ENCODE measurements at places on chromosomes 12 and 14.

GRCh38 chr12:15829949-15830348 lies 40.8 kb upstream of the EPS8 start:
- DNase-seq, result no peak

- no peak for DNase-seq
These were observed 28.0 kb upstream of the GXYLT1 start for GRCh38 chr12:42172441-42173210.

DNA sequence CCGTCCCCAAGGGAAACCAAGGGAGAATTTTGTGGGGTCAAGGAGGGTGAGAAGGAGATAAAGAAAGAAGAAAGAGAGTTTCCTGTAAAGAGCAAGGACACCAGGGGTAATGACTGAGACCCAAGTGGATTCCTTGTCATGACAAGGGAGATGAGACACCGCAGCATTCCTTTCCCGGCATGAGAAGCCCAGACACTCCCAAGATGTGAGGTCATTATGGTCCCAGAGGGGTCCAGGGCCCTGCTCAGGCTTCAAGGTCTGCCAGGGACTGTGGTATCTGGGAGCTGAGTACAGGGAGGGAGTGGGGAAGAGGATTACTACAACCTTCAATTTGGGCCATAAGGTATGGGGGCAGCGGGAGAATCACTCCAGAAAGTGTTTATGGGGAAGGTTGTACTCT lies 58.1 kb downstream of the SPTB start:
- no peak for DNase-seq

DNA sequence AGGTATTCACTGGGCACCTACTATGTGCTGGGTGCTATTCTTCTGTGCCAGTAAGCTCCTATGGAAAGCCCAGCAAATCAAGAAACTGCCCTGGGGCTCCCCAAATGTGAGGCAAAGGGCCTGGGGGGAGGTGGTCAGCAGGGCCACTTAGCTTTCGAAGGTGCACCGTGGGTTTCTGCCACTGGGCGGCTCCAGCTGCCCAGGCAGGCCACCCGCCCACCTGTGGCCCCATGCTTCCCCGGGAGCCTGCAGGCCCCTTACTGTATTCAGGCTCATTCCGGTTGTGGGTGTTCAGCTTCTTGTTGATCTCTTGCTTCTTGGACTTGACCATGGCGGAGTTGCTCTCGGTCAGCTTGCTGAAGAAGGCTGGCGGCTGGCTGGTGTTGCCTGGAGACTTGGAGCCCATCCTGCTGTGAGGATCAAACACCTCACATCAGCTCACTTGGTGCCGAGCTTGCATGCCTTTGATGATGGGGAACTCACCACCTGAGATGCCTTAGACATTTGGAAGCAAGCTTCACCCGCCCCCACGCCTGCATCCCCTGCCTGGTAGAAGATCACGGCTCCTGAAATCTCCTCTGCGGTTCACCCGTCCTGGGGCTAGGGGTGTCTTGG lies 37.3 kb downstream of the RFLNA start:
- DNase-seq, result no peak

DNA sequence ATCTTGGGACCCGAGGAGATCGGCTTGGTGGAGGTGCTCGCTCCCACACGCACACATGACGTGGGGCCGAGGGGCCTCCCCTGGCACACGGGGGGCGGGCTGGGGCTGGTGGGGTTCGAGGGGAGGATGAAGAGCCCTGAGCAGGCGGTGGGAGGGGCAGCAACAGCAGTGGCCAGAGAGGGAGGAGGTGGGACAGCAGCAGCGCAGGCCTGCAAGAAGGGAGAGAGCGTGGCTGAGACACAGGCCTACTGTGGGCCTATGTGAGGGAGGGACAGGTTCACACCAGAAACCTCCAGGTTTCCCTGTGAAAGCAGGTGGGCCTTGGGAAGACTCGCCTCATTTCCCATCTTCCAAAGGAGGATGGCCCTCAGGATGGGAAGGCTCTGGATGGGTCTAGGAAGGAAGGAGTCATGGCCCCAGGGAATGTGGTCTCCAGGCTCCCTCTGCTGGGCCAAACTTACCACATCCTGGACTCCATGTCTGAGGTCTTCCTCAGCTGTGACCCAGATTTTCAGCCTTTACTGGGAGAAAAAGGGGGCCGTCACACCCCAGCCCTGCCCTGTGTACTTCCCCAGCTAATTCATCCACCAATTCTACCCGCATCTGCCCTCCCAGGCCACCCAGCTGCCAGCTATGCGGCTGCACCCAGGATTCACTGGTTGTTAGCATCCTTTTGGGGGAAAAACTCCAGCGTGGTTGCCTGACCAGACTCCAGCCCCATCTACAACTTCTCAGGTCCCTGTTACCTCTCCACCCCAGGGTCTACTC lies 2.8 kb downstream of the PIANP start:
- DNase-seq, result no peak

DNA sequence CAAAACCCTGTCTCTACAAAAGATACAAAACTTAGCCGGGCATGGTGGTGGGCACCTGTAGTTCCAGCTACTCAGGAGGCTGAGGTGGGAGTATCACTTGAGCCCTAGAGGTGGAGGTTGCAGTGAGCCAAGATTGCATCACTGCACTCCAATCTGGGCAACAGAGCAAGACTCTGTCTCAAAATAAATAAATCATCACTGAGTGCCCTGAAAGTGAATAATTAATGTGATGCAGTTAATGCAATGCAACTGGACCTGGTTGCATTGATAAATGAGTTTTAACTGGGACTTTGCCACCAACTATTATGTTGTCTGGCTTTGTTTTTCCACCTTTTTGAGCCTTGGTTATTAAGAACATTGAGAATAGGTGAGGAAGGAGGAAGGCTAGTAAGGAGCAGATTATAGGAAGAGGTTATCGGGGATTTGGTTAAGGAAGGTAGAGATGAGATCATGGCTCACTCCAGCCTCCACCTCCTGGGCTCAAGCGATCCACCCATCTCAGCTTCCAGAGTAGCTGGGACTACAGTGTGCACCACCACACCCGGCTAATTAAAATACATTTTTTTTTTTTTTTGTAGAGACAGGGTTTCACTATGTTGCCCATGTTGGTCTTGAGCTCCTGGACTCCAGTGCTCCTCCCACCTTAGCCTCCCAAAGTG lies 8.0 kb downstream of the BORCS5 start:
- DNase-seq, result no peak

DNA sequence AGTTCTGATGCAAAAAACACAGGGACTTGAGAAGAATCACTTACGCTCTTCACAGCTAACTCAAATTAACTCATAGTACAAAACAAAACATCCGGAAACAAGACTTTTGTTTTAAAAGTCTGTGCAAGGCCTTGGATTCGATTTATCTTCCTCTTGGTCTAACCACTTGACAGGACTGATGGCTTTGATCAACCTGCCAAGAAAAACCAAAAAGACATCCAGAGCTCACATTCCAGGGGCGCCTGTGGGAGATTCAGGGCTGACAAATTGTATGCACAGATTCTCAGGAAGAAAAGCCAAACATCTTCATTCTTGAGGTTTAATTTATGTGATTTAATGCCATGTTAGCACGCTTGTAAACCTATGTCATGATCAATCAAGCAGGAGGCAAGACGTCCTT lies 129.1 kb upstream of the TMCC3 start:
- no peak for DNase-seq

DNA sequence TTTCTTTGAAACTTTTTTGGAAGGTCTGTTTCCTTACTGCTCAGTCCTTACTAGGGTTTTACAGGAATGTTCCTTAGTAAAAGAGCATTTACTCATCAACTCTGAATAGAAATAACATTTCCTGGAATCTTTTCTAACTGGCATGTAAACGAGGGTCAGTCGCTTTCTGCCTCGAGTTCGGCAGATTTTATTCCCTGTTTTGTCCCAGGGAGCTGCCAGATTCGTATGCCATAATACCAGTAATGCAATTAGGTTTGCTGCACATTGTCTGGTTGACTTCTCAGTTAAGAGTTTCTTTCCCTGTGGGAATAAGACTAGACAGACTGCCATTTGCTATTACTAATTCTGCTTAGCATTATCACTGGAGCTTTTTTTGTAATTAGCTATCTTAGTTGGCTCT lies 91.9 kb downstream of the VRK1 start:
- DNase-seq, result no peak

GRCh38 chr12:21934173-21934572 lies 7.1 kb downstream of the ABCC9 start:
- no peak for DNase-seq

DNA sequence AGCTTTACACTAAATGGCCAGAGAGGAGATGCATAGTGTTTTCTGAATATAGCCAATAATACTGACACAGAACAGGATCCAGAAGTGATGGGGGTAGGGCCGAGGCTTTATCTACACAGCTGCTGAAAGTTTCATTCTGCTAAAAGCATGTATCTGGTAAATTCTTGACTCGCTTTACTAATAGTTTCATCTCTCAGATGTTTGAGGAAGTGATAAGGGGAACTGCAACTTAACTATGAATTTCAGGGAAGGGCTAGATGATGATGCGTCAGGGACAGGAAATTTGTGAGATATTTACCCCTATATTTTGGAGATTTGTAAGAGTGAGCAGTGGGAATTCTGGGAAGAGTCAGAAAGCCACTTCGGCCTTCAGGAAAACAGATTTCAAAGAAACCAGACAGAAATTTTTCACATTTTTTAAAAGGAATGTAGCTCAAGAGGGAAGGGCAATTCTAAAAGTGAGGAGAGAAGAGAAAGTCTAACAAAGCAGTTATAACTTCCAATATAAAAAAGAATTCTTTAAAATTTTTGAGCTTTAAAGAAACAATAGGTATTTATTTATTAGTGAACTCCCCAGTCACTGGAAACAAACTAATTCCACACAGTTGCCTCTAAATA lies 243.1 kb downstream of the BCAT1 start:
- DNase-seq, result no peak

- DNase-seq, result no peak
These were observed 115.6 kb downstream of the DIP2B start for GRCh38 chr12:50620109-50620977.

DNA sequence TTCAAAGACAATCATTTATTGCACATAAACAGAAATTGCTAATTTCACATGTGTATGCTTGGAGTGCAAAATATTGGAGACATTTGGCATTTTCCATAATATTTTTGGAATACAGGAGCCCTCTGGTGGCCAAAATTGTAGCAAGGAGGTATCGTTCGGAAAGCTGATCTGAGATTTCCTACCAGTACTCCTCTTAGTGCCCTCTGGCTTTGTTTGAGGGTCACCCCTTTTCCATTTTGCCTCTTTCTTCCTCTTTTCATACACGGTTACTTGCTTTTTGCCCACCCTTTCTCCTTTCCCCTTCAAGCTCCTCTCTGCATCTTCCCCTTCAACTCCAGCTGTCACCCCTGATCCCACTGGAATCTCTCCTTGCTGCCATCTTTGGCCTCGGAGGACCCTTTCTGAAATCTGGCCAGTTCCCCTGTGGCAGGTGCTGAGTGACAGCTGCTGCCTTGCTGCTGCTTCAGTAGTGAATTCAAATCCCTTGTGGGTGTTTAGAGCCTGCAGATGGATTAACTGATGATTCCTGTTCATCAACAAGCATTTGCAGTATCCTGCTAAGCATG lies 164.6 kb upstream of the PARP11 start:
- no peak for DNase-seq

Measured in left forelimb (tissue), 1 donor.